DND-41 (cell line): ENCODE measurements at places on chromosomes 11 and 22.

DNA sequence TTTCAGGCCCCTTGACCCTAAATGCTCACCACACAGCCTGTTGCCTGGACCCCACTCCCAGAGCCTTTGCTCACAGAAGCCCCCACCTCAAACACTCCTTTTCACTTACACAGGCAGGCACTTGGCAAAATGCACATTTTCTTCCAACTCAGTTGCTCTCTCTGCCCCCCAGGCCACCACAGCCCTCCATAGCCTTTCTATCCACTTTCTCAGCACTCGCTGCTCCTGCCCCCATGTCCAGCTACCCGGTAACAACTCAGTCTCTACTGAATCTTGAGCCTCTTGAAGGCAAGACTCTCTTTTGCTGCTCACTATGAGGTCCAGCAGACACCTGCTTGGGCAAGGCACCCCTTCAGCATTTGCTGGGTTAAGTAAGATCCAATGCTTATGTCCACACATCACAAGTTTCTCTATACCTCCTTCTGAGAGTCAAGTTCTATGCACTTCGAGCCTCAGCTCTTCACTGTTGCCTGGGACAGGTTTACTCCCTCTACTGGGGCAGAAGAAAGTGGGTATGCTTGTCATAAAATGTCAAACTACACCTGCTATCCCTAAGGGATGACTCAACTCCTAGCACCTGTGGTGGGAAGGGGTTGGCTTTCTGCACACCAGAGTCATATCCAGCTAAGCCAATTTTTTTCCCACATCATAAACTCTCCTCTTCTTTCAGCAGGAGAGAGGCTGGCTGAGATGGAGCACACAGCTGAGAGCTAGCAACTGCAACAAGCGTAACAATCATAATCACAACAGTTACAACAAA, 36.9 kb downstream of the MORC2 start:
- no peak for DNase-seq

DNA sequence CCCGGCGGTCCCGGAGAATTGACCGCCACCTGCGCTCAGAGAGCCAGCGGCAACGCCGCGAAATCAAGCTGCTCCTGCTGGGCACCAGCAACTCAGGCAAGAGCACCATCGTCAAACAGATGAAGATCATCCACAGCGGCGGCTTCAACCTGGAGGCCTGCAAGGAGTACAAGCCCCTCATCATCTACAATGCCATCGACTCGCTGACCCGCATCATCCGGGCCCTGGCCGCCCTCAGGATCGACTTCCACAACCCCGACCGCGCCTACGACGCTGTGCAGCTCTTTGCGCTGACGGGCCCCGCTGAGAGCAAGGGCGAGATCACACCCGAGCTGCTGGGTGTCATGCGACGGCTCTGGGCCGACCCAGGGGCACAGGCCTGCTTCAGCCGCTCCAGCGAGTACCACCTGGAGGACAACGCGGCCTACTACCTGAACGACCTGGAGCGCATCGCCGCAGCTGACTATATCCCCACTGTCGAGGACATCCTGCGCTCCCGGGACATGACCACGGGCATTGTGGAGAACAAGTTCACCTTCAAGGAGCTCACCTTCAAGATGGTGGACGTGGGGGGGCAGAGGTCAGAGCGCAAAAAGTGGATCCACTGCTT, 25.5 kb downstream of the GNAZ start:
- DNase-seq, result no peak

GRCh38 chr11:99630629-99631028, 609.9 kb downstream of the CNTN5 start:
- no peak for DNase-seq

DNA sequence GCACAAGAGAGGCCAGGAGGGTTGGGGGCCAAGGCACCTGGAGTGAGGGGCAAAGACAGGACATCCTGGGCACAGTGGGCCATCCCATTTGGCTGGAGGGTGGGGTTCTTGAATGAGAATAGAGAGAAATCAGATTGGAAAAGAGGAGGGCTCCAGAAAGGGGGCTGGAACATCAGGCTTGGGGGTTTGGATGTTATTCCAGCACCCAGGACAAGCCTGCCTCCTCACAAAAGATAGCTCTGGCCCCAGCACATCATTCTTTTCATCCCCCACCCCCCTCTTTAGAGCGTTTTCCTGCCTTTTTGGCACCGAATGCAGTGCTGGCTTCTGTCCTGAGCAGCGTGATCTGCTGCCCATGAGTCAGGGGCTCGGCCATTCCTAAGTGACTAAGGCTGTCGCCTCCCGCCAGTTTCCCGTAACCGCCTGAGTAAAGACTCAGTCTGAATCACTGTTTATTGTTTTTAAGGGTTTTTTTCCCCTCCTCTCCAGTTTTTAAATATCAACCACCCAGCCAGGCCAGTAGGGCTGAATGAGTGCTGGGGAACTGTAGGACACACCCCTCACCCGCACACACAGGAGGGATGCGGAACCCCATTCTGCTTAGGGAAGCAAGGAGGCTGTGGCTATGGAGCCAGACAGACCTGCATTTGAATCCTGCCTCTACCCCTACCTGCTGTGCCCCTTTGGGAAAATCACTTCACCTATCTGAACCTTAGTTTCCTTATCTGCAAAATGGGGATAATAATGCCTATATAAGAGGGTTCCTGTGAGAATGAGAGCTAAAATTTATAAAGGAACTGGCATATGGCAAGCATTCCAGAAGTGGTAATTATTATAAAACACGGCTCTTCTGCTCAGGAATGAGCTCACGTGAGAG, 32.4 kb upstream of the NAV2 start:
- no peak for DNase-seq

- peak; percentile 42 for DNase-seq
Measured at GRCh38 chr11:37946155-37946766, 1348.2 kb upstream of the RAG2 start.

GRCh38 chr11:3003396-3004231, 11.5 kb upstream of the NAP1L4 start:
- DNase-seq, result no peak

- DNase-seq, result no peak
Measured at GRCh38 chr11:131378931-131379330, 8.5 kb downstream of the NTM start.

DNA sequence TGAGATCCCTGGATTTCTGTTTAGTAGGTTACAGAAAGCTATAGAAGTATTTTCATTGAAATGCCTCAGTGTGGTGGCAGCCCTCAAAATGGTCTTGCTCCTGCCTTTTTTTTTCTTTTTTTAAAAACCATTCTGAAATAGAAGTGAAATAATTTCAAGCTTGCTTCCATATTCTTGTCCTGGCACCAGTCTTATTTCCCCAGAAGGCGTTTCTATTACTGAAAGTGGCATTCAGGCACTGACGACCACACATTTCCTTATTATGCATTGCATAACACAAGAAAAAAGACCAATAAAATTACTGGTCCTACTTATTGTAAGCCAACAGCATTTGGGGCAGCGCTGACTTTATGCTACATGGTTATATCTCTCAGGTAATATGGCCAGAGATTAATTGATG, 24.5 kb upstream of the LRRC4C start:
- no peak for DNase-seq

DNA sequence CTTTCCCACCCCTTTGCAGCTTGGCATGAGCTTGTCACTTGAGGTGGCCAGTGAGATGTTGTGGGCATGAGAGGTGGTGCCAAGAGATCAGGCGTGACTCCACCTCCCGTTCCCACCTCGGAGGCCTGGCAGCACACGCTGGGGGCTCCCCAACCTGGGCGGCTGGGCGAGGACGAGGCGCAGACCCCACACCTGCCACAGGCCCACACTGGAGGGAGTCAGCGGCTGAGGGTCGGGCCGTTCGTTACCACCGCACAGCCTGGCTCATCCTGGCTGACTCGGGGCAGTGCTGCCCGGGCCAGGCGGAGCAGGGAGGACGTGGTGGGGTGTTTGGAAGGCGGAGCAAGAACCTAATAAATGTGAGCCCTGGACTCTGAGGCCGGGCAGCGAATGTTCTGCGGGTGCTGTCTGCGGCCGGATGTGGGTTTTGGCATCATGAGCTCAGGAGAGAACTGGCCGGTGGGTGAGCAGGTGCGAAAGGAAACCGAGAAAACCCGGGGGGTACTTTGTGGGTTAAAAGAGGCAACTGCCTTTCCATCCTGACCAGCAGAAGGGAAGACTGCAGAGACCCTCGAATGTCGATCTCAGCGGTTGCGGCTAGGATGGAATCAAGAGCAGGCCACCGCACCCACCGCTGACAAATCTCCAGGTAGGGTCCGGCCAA, 10.2 kb upstream of the IFITM3 start:
- DNase-seq, result peak; percentile 89

DNA sequence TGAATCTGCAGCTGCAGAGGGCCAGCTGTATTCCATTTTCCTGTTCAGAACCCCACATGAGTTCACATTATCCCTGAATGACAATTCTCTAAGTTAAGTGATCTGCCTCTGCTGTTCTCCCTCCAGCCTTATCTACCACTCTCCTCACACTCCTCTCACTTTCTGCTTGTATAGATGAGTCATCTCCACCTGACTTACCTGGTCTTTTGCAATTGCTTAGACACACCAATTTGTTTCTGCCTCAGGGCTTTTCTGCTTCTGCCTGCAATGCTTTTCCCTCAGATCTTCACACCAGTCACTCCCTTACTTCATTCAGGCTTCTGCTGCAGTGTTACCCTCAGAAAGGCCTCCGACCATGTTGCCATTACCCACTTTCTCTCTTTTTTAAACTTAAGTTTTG, 118.1 kb downstream of the ATM start:
- no peak for DNase-seq

- no peak for DNase-seq
Measured at GRCh38 chr11:55572548-55572947, 620 bp downstream of the OR4C16 start.

- no peak for DNase-seq
Measured at GRCh38 chr11:3604167-3604566, 37.6 kb downstream of the ART5 start.

- no peak for DNase-seq
Measured at GRCh38 chr11:26028393-26028911, 303.5 kb upstream of the ANO3 start.

DNA sequence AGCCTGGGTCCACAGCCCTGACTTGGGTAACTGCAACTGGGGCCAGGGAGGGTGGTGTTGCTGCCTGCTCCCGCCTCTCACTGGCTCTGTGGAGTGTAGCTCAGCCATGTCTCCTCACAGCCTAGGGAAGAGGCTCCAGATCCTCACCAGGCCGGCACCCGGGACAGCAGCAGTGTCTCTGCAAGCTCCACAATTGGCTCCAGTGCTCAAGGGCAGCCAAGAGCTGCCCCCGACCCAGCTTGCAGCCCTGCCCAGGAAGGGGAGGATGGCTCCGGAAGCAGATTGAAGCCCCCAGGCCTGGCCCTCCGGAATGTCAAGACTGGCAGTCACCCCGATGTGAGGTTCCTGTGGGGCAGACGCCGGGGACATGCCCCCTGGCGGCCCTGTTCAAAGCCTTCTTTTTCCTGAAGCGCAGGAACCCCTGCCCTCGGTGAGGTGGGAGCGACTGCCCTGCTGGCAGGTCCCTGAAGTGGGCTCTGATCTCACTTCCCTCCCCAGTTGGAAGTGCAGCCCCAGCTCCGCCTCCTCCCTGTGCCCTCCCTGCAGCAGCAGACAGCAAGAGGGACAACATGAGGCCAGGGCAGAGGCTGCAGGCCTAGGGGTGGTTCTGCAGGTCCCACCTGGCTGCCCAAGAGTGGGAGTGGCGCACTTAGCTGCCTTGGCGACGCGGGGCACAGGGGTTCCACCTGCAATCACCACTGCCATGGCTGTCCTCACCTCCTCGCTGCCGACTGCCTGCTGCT, 816.2 kb upstream of the LUZP2 start:
- no peak for DNase-seq
